ENCODE measurements at places on chromosomes 7 and 10.

GRCh38 chr7:156618780-156619367 lies 21.7 kb upstream of the RNF32 start:
- DNase-seq: no peak

DNA sequence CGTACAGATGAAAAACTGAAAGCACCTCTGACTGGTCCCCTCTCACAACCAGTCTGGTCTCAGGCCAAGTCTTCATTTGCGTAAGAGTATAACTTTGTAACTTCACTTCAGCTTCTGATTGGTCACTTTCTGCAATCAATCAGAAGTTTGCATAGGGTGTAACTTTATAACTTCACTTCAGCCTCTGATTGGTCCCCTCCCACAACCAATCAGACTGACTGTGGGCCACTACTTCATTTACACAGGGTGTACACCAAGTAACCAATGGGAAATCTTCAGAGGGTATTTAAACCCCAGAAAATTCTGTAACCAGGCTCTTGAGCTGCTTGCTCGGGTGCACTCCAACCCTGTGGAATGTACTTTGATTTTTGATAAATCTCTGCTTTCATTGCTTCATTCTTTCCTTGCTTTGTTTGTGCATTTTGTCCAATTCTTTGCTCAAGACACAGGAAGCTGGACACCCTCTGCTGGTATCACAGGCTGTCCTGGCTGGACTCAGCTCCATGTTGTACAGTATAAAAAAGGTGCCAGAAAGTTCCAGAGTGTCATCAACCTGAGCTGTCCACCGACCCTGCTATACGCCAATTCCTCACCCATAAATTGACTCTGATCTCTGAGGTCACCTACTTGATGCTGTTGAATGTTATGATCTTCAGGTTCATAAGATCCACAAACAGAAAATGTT lies 74.5 kb downstream of the COBL start:
- no peak for DNase-seq

DNA sequence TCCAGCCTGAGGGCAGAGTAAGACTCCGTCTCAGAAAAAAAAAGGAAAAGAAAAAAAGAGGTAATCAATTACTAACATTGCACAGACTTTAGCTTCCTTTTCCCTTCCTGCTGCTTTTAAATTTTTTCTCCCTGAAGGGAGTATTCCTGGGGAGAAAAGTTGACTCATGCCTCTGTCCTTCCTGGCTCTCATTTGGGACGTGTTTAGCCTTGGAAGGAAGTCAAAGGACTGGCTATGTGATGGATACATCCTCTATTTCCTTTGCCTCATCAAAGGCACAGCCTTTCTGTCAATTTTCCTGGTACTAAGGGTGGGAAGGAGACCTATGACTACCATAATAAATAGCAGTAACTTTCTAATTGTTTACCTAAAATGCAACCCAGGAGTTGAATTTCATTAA lies 77.6 kb downstream of the ITGA8 start:
- no peak for DNase-seq

DNA sequence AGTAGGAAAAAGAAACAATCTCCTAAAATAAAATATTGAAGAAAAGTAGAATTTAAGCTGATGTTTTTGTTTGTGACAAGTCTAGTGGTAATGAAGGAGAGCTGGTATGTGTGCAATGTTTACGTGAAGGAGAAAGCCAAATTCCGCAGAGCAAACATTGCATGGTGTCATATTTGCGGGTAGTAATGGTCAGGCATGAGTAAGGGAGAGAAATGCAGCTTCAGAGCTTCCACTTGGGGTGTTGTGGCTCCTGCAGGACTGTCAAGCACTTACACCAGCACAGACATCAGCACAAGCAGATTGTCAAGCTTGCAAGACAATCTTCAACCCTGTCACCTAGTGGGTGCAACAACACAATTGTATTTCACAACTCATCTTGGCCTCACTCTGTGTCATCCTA lies 136.5 kb upstream of the ETV1 start:
- DNase-seq: no peak

- DNase-seq: no peak
Observed at GRCh38 chr10:129445436-129446182, 21.4 kb upstream of the MGMT start.

DNA sequence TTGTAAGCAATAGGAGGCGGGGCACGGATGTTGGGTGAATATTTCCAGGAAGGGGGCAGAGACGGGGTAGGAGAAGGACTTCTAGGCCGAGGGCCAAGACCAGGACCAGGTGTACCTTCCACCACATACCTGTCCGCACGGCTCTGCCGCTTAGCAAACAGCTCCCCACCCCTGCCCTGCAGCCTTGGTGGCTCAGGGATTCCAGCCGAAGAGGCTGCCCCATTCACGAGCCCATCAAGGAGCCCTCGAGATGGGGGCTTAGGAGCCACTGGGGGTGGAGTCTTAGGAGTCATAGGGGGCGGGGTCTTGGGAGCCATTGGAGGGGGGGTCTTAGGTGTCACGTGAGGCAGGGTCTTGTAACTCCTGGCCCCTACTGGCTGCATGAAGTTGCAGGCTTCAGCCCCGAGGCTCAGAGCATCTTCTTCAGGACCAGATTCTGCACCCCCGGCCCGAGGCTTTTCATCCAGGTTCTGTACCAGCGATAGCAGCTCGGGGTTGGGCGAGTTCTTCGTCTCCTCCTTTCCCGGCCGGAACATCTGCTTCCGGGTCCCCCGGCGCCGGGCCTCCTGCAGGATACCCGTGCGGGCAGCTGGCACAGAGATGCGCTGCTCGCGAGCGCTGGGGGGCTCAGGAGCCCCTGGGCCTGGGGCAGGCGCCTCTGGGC lies 6.1 kb upstream of the MYOZ1 start:
- DNase-seq: peak; percentile 91

DNA sequence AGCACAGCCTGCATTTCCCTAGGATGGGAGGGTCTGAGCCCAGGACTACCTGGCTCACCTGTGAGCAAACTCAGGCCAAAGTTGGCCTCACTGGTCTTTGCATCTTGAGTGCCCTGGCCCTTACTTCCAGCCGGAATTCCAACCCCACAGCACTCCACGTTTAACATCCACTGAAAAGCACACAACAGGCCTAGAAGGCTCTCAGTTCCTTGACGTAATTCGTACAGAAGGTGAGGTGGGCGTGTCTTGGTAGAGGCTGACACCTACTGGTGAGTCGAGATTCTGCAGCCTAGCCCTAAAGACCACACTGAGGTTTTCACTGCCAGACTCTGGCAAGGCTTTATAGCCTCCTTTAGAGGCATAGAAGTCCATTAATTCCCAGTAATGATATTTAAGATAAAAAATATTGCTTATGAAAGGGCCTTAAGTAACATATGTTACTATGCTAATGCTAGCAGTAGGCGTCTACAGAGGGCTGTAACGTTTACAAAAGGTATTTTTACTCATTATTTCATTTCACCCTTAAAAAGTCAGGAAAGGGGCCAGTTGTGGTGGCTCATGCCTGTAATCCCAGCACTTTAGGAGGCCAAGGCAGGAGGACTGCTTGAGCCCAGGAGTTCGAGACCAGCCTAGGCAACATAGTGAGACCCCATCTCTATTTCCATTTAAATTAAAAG lies 95.8 kb downstream of the HIP1 start:
- no peak for DNase-seq

DNA sequence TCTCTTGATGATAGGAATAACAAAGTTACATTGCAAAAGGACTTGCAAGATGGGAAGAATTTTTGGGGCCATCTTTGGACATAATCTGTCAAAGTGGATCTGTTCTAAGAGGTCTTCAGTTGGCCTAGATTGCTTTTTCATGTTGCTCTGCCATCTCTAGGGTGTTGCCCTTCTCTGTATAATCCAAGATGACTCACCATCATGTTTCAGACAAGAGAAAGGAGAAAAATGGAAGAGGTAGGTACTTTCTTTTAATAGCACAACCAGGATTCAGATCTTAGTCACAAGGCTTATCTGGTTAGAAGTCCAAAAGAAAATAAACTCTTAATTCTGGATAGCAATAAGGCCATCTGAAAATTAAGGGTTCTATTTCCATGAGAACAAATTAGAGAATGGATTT lies 38.7 kb upstream of the FOXP2 start:
- DNase-seq: no peak

DNA sequence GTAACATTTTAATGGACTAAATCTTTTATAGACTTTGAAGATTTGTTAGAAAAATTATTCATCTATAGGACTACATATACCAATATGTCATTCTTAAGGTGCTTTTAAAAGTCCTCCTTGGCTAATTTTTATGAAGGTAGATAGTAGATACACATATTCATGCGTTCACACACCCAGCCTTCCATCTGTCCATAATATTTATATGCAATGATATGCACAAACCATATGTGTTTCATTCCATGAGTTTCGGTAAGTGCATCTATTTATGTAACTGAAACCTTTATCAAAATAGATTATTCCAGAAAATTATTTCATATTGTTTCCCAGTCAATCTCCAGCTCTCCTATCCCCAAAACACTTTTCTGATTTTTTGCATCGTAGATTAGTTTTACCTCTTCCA lies 101.7 kb downstream of the ANLN start:
- no peak for DNase-seq

- no peak for DNase-seq
Observed at GRCh38 chr7:35249537-35249907, 4.4 kb downstream of the TBX20 start.

DNA sequence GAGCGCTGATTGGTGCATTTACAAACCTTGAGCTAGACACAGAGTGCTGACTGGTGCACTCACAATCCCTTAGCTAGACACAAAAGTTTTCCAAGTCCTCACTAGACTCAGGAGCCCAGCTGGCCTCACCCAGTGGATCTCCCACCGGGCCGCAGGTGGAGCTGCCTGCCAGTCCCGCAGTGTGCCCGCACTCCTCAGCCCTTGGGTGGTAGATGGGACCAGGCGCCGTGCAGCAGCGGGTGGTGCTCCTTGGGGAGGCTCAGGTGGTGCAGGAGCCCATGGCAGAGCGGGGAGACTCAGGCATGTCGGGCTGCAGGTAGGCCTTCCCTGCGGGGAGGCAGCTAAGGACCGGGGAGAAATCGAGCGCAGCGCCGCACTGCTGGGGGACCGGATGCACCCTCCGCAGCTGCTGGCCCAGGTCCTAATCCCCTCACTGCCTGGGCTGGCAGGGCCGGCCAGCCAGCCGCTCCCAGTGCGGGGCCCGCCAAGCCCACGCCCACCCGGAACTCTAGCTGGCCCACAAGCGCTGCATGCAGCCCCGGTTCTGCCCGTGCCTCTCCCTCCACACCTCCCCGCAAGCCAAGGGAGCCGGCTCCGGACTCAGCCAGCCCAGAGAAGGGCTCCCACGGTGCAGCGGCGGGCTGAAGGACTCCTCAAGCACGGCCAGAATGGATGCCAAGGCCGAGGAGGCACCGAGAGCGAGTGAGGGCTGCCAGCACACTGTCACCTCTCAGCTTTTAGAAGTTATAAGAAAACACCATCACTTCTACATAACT lies 128.9 kb downstream of the ZNF438 start:
- DNase-seq: peak; percentile 79

GRCh38 chr10:78981257-78981969 lies 87.4 kb upstream of the ZMIZ1 start:
- DNase-seq: no peak

DNA sequence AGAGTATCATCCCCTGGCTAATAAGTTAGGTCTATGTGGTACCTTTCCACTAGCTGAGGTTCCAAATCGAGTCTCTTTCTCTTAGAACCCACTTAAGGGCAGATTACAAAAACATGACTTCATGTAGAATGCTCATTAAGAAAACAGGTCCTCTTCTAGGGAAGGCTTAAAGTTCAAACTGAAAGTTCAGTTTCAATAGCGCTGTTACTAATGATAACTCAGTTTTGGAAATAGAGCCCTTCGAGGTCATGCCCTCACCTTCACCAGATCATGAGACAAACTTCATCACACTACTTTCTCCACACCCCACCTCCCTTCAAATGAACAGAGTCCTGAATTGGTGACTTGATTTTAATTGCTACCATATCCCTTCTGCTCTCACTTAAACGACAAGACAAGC lies 26.2 kb downstream of the HGF start:
- DNase-seq: no peak

DNA sequence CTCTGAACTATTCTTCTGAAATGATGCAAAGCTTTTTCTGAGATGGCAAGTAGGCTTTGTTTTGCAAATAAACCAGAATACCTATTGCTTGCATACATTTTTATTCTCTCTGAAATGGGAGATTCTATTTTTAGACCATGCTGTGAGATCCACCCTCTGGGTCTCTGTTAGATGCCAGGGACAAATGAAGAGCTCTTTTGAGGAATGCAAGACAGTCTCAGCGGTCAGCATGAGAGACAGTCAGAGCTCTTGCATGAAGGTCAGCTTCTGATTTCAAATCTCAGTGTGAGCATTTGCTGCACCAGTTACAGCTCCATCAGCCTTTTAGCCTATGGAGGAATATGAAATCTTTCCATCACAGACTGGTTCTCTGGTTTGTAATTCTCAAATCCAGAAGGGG lies 429.9 kb upstream of the KLF6 start:
- no peak for DNase-seq

- no peak for DNase-seq
Observed at GRCh38 chr7:49398236-49398635, 375.2 kb upstream of the VWC2 start.

GRCh38 chr7:13151978-13152377 lies 464.5 kb downstream of the ARL4A start:
- no peak for DNase-seq

- DNase-seq: no peak
Observed at GRCh38 chr7:47428052-47428767, 153.7 kb downstream of the TNS3 start.

DNA sequence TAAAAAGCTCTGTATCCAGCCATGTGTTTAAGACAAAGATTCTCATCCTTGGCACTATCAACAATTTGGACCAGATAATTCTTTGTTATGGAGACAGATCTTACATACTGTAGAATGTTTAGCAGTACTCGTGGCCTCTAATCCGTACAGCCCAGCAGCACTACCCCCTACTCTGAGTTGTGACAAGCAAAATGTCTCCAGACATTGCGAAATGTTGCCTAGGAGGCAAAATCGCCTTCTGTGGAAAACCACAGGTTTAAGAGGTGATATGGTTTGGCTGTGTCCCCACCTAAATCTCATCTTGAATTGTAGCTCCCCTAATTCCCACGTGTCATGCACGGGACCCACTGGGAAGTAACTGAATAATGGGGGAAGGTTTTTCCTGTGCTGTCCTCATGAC lies 186.7 kb downstream of the CHCHD3 start:
- DNase-seq: no peak

DNA sequence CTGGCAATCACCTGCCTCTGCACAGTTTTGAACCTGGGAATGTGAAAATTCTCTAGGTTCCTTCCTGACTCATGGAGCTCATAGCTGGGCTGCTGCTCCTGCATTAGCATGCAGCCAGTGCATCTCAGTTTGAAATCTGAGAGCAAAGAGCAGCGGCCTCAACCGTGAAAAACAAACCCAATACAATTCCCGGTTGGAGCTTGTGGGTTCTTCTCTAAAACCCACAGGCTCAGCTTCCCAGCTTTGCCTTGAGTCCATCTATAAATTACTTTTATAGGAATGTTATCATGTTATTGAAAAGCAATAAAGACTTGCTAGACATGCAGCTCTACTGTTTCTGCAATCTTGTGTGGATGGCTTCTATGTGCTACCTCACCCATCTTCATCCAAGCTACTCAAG lies 191.7 kb downstream of the CXCL12 start:
- no peak for DNase-seq

GRCh38 chr10:73537709-73538108 lies 41.9 kb upstream of the PPP3CB start:
- DNase-seq: no peak

All from posterior vena cava (tissue), 2 donors.